ENCODE measurements at places on chromosomes 5 and 9.

GRCh38 chr5:147332658-147333057, 97.8 kb downstream of the STK32A start:
- DNase-seq = no peak

DNA sequence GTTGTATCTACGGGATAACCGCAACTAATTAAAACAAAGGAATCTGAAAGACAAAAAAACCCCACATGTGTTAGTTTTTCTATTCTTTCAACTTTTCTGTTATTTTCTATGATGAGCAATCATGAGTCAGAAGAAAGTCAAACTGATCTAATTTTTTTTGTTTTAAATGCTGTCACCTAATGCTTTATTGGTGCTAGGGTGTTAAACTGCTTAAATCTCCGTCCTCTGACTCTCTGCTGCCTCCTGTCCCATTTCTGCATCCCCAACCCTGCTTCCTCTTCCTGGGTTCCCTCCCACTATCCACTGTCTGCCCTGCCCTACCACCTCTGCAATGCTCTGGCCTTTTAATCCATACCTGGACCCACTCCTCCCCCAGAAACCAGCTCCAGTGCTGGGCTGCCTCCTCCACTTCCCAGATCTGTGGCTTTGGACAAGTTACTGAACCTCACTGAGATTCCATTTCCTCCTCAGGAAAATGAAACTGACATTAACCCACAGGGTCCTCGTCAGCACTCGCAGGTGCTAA, 15.7 kb downstream of the PTPN3 start:
- DNase-seq = no peak

DNA sequence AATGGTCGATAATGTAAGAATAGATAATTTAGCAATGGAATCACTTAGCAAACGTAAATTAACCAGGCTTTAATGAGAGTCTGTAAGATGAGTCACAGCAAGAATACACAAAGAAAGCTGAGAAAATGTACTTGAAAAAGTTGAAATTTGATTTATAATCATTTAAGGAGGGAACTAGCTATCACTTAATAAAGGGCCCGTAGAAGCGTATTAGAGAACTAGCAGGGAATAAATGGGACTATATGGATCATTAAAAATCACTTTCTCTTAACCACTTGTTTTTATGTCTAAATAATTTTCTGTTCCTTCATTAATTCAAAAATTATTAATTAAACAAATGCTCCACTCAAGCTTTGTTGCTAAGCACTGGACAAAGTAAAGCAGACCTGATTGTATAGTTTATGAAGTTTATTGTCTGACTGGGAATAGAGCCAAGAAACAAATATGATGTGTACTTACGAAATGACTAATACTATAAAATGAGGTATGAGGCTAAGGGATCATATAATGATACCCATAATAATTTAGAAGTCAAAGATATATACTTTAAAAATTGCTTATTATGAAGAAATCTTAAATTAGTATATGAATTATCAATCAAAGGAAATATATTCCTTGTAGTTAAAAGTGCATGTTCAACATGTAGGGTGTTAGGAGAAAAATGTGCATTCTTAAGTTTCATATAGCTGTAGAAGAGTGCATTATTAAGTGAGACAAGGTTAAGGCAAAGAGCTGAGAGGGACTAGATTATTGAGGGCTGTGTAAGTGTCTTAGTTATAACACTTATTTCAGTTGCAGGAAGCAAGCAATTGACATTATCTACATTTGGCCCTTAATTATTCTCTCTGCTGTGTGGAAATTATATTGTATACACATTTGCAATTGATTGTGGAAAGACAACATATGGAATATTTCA, 196.8 kb downstream of the PRDM9 start:
- no peak for DNase-seq

DNA sequence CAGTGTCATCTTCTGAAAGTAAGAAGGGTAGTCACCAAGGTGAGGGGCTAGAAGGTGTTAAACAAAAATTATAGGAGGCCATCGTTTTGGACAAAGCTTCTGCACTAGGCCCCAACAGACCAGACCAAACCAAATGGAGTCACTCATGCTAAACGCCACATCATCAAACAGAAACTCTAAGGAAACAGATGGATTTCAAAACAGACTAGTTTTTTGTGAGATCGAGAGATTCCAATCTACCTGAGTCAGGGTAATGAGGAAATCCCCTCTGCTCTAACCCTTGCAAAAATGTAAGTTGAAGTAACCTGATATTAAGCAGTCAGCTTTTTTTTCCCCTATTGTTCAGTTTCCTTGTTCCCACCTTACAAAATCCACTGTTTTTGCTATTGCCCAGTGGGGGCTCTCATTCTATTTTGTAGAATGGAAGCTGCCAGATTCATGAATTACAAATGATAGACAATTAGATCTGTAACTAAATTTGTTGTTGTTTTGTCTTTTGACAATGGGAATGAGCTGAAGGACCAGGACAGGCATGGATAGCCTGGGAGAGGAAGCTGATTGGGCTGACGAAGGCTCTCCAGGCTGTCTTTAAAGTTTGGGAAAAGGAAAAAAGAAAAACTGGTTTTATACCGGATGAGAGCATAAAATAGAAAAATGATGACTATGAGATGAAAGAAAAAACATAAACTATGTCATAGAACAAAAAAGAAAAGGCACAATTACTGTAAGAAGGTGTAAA, 94.7 kb upstream of the ADAMTSL1 start:
- no peak for DNase-seq

GRCh38 chr5:93805616-93806379, 64.4 kb upstream of the POU5F2 start:
- DNase-seq = no peak

DNA sequence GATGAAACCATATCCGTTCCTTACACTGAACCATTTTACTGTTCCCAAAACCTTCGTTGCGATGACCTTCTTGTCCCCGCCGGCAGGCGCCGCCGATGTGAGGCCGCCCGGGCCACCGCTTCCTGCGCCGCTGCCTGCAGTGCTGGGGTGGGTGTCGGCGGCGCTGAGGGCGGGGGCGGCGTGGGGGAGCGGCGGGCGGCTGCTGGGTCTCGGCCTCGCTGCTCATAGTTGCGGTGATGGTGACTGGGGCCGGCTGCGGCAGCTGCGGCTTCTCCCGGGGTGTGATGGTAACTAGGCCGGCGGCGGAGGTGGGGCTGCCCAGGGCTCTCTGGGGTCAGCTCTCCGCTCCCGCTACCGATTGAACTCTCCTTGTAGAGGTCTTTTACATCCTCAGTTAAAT, 14.1 kb upstream of the OR2S2 start:
- DNase-seq = no peak

DNA sequence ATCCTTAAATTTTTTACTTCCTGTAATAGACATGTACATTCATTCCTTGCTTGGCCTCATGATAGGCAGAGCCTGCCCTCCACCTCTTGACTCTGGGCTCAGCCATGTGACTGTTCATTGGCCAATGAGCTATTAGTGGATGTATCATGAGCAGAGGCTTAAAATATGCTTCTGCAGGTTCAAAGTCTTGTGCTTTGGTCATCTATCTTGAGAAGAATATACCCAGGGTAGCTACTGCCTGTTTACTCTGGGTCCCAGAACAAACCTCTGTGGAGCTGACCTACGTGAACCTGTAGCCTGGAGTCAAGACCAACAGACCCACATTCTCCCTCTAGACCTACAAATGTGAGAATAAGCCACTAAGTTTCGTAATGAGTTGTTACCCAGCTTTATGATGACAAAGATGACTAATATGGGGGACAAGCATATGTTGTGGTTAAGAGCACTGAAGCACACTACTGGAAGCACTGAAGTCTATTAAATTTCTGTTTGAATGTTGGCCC, 244.4 kb downstream of the MAST4 start:
- DNase-seq = no peak

GRCh38 chr5:9852671-9853070, 222.5 kb upstream of the TAS2R1 start:
- DNase-seq = no peak

- no peak for DNase-seq
These were observed at the start of gene DMRT3 for GRCh38 chr9:976258-976942. Gene DMRT3 (plus strand): TSS chr9:976655. CDS start chr9:977002, 347 bp downstream.

- no peak for DNase-seq
These were observed 21.5 kb upstream of the SUSD3 start for GRCh38 chr9:93036887-93037475.

DNA sequence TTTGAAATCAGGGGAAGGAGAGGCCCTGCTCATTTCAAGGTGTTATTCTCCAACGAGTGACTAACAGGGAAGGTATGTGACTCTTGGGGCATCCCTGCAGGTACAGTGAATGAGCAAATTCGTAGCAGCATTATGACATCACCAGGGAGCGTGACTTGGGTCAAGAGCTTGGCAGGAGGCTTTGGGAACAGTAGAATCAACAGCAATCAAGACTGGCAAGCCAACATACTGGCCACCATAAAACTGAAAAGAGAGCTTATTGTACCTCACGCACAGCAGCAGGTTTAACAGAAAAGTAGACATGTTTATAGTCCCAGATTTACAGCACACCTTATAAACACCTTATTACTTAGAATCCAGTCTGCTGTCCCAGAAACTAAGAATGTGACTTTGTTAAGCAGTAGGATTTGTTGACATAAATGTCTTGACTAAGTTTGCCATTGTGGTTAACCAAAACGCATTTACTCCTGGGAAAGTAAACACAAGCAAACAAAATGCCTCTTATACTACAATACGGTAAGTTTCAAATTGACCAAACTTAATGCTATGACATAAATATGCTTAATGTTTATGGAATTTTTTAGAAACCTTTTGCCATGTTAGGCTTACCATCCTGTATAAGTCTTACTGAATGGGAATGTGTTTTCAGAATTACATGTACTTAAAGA, 297.8 kb downstream of the NPR3 start:
- no peak for DNase-seq

DNA sequence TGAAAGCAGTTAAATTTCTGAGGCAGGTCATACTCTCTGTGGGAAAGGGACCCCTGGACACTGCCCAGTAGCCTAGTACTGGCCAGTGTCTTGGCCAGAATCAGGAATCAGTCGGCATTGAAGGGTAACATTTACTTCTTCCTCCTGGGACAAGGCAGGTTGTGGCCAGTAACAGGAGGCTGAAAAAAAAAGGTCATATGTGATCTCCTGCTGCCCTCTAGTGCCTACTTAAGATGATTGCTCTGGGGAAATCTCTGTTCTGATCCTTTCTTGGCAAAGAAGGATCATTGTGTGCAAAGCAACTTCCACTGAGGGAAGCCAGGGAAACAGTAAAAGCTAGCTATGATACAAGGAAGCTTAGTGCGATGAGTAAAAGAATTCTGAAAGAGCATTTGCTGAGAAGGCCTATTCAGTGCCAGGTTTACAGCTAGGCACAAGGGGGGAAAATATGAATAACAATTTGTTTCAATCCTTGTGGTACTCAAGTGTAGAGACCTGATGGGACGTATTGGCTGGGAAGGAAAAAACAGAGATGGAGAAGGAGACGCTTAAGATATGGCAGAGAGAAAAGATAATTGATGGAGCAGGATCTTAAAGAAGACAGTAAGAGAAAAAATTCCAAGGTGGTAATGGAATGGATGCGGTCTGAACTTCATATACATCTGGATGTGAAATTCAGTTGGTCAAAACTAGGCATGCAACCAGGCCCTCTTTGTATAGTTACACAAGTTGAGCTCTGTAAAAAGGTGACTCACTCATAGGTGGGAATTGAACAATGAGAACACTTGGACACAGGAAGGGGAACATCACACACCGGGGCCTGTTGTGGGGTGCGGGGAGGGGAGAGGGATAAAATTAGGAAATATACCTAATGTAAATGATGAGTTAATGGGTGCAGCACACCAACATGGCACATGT, 25.8 kb upstream of the TRIM32 start:
- DNase-seq = no peak

DNA sequence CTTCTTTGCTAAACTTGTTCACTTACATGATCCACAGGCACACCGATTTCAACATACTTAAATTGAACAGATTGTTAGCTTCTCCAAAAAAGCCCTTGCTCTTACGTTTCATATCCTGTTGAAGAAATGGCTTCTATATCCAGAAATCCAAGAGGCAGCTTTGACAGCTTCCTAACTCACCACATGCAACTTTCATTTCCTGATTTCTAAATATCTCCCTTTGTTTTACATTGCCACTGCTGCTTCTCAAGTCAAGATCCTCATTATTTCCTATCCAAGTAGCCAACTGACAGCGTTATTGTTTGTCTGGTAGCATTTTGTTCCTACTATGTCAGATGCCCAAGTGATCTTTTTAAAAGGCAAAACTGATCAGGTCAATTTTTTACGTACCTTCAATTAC, 913.2 kb upstream of the TYRP1 start:
- DNase-seq = no peak

DNA sequence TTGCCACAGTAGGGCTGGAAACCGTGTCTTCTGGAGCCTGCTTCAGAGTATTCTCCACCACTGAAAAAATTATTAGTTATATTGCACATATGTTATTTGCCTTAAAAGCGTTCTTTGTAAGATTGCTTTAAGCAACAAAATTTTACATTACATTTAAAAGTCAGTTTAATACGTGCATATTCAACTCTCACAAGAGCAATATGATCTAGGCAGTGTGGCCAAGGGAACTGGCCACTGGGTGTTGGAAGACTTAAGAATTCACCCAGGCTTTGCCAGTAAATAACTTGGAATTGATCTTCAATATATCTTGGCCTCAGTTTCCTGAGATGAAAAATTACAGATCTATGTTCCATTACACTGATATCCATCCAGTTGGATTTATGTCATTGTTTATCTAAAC, 694.4 kb downstream of the EFNA5 start:
- DNase-seq = no peak

DNA sequence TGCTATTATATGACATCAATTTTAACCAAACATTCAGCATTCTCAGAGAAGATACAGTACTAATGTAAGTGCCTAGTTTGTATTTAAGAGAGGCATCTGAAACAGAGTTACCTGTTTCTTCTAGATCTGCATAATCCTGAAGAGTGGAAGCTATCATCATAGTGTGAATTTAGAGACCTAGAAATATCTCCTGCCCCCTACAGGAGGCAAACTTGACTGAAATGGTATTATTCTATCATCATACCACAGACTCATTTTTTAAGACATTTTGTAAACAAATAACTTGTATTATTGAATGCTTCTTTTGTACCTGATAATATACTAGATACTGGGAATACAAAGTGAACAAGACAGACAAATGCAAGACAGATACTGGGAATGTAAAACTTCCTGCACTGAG, 216.8 kb upstream of the RPS23 start:
- no peak for DNase-seq

DNA sequence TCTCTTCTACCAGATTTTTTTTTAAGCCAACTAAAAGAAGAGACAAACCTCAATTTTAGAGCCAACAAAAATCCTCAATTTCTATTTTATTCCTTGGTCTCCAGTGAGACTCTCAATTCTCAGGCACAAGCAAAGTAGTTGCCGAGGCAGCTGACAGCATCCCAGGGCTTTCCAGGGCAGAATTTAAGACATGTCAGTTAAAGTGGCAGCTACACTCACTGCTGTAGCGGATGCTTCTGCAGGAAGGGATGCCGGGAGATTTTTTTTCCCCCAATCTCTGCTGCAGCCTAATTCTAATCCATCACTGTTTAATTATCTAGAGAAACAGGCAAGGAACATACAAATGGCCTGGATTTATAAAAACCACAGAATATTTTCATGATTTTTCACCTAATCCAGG, 57.0 kb downstream of the TTC39B start:
- no peak for DNase-seq

- DNase-seq = no peak
These were observed 98.2 kb downstream of the CAMSAP1 start for GRCh38 chr9:135809166-135809565.

GRCh38 chr5:108720391-108720790, 27.3 kb upstream of the FER start:
- DNase-seq = no peak

Data from type B pancreatic cell (in vitro differentiated cells).